ENCODE measurements at places on chromosomes 7 and 10. TPM values are rescaled to one million over a fixed set of nuclear protein-coding genes. Genes with fewer than 3 reads are reported as not detected.

The CFTR gene
- not detected for total RNA-seq

The ANKRD61 gene
- not detected for total RNA-seq

The GIMAP8 gene
- 10.2 TPM for total RNA-seq

GRCh38 chr10:42997151-42997848 lies 79.6 kb upstream of the RET start:
- no peak for DNase-seq

- no peak for DNase-seq
Observed at GRCh38 chr7:19455623-19456022, 253.2 kb downstream of the POLR1F start.

The GHRHR gene
- total RNA-seq, result not detected

The TEX47 gene
- not detected for total RNA-seq

DNA sequence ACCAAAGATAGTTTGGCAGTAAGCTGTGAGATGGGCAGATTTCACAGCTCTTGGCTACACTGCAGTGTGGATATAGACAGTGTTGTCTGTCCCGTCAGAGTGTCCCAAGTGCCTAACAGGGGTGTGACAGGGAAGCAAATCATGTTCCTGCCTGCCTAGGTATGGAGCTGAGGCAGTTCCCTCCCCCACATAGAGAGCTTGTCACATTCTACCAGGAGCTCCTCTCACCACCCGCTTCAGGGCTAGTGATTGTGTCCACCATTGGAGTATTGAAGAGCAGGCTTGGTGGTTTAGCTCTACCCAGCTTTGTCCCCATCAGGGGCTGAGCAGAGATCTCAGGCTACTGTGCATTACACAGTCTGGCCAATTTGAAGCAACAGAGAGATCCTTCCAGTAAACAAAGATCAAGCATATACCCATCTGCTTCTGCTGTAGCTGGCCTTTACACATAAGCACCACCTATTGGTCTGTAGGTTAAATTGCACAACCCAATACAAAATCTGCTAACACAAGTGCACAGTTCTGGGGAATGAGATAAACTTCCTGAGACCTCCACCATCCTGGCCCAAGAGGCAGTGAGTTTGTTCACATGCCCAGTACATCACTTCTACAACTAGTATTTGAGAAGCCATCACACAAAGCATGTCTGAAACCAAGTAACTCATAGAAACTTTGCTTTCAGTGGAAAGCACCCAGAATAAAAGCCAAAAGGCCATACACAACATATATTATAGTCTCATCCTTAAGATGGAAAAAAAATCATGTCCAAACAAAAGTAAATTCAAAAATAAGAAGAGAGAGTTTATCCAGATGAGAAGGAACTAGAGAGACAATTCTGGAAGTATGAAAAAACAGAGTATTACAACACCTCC lies 67.3 kb downstream of the GLCCI1 start:
- no peak for DNase-seq

The SLC13A4 gene
- not detected for total RNA-seq

- no peak for DNase-seq
Observed at GRCh38 chr7:149409895-149410294, 51.0 kb downstream of the ZNF777 start.

DNA sequence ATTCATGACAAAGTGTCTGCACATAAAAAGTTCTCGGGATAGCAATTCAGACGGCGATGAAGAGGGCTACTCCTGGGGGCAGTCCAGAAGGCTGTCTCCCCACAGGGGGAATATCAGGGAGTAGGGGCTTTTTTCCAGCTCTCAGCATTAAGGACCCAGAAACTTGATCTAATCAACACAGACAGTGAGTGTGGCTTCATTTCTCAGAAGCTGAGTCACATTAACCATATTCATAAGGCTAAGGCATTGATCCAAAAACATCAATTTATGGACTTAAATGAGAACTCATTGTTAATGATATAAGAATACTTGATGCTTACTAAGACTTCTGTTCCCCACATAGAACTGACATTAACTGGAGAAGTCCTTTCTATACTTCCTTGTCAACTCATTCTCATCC lies 87.5 kb upstream of the AOAH start:
- DNase-seq, result no peak

DNA sequence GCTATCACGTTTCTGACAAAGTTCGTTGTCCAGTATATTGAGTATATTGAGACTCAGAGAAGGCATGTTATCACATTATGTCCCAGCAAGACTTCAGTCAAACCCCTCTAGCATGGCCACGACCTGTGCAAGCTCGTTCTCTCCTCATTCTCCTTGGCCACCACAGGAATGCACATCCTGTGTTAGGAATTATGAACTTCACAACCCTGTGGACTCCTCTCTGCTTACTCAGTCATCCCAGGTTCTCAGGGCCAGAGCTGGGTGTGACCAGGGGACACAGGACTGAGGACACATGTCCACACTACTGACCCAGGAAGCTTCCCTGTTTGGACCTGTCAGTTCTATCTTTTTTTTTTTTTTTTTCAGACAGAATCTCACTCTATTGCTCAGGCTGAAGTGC lies 4.4 kb downstream of the SH2D4B start:
- no peak for DNase-seq

DNA sequence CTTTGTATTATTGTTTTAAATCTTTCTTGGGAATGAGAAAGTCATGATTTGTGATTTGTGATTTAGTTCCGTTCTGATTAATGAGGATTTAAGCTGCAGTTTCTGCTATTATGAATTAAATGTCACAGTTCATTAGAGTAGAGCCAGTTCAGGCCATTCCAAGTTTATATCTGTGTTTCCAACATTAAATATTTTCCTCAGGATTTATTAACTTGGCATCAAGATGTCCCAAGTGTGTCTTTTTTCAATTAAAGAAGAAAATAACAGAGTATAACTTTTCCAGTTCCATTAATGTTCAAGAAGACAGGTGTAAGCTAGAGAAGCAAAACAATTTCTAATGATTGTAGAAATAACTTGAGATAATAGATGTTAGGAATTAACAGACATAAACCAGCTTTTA lies 1183.2 kb upstream of the CELF2 start:
- no peak for DNase-seq

DNA sequence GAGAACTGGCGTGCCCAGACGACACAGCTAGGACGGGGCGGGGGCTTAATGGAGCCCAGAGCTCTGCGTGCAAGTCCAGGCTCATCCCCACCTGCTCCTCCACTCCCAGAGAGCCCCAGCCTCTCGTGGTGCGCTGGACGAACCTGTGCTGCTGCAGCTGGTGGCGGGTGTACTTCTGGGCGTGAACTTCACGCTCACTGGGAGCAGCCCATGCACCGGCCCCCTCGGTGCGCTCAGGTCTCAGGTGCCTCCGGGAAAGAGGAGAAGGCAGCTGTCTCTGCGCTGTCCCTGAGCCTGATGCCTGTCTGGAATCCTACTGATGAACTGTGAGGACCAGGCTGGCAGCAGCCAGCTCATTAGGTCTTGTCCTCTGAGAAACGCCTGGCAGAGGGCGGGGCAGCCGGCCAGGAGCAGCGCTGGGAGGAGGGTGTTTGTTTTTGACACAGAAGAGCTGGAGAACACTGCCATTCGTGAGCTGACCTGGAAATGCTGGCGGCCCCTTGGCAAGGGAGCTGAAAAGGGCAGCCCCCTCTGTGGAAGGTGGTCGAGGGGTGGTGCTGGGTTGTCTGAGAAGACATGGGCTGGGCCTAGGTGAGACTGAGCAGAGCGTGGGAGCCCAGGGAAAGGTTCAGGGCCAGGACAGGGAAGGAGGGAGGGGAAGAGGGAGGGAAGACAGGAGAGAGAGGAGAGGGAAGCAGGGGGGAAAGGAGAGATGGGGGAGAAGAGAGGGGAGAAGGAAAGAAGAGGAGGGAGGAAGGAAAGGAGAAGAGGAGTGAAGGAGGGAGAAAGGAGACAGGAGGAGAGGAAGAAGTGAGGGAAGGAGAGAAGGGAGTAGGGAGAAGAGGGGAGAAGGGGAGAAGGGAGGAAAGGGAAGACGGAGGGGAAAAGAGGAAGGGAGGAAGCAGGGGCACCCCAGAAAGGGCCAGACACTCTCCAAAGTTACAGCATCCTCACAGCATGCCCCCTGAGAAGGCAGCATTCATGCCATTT lies 53.5 kb upstream of the TNS3 start:
- no peak for DNase-seq

The CCM2 gene
- total RNA-seq, result 94.2 TPM

DNA sequence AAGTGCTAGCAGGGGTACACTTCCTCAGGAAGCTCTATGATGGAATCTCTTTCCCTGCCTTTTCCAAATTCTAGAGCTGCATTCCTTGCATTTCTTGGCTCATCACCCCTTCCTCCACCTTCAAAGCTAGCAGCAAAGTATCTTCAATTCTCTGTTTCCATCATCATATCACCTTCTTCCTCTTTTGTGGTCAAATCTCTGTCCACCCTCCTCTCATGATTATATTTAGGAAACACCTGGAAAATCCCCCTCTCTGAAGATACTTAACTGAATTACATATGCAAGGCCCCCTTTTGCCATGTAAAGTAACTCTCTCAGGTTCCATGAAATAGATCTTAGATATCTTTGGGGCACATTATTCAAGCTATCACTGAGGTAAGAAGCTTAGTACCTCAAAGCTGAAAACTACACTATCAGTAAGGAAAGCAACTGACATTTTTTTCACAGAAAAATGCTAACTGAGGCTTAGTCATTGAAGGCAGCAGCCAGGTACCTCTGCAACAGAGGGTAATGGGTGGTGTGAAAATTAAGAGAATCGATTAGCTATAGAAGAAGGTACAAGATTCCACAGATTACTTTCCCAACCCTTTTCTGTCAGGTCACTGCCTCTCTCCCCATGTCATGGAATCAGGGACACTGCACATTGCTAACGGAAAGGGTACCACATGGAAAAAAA lies 197.3 kb downstream of the MACC1 start:
- DNase-seq, result no peak

DNA sequence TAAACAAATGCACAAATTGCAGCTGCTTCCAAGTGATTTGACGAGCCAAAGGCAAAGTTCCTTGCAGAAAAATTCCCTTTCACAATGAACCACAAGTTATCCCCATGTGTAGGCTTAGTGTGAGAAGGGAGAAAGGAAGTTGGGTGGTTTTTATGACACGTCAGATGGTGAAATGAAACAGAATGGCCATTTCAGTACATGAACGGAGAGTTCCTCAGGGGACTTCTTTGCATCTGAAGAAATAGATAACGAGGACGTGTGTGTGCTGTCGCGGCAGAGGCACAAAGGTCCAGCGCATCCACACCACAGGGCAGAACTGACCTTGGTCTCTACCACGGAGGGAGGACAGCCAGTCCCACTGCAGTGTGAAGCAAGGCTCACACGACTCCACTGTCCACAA lies 135.9 kb downstream of the PAXIP1 start:
- no peak for DNase-seq

The SLC29A3 gene
- 4.4 TPM for total RNA-seq

- DNase-seq, result no peak
Observed at GRCh38 chr7:81296726-81297125, 377.9 kb upstream of the SEMA3C start.

The TSPAN15 gene
- total RNA-seq, result 1.5 TPM

DNA sequence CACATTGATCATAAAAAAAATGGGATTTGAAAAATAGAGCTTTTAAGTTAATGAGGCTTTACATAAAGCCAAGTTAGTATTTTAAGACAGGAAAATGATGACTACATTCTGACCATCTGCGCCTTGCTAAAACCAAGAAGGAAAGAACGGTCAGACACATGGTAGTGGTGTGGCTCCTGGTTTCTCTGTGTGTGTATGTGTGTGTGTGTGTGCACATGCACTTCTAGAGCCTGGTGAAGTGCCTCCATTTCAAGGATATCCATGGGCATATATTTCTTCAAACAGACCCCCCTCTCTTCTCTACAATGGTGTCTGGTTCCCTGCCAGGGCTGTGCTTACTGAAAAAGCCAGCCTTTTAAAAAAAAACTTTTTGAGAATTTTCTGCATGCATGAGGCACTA lies 80.9 kb downstream of the FRMPD2 start:
- no peak for DNase-seq

The SPDYE2B gene
- not detected for total RNA-seq

The FFAR4 gene
- total RNA-seq, result not detected

DNA sequence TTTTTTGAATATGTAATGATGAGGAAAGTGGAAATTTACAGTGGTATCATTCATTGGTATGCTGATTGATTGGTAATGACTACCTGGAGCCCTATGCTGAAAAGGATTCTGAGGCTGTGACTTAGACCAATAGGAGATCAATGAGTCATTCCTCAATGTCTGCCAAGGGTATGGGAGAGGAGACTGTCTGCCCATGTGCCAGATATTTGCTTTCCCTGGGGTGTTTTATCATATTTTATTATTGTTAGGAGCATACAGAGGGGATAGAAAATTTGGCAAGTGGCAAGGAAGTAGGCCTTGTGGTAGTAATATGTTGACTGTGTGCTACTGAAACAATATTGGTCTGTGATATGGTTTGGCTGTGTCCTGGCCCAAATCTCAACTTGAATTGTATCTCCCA lies 54.8 kb downstream of the ASAH2B start:
- no peak for DNase-seq

- DNase-seq, result no peak
Observed at GRCh38 chr7:147415991-147416390, 1174.6 kb upstream of the C7orf33 start.

Measured in activated T-cell treated with anti-CD3 and anti-CD28 coated beads, Interleukin-2, amount 50 U/mL, for 72 hours (primary cell).